ENCODE measurements at places on chromosomes 1 and 21.

- DNase-seq: no peak
Measured at GRCh38 chr21:36915696-36916245, 50.7 kb downstream of the HLCS start.

GRCh38 chr21:44392916-44393315, 39.5 kb downstream of the TRPM2 start:
- no peak for DNase-seq

GRCh38 chr1:56295949-56296929, 283.1 kb downstream of the PLPP3 start:
- no peak for DNase-seq

DNA sequence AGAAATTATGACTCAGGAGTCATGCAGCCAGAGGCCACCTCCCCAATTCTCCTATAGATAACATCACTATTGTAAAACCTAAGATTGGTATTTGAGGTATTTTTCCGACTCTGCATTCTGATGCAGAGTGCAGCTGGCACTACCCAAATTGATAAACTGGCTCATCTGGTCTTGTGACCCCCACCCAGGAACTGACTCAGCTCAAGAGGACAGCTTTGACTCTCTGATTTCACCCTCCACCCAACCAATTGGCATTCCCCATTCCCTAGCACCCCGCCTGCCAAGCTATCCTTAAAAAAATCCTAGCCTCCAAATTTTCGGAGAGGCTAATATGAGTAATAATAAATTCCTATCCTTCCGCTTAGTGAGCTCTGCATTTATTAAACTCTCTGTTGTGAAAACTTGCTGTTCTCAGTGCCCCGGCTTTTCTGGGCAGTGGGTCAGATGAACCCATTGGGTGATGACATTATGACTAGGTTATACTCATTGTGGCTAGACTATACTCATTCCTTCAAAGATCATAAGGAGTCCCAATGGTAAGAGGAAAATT, 39.4 kb upstream of the EPS15 start:
- no peak for DNase-seq

DNA sequence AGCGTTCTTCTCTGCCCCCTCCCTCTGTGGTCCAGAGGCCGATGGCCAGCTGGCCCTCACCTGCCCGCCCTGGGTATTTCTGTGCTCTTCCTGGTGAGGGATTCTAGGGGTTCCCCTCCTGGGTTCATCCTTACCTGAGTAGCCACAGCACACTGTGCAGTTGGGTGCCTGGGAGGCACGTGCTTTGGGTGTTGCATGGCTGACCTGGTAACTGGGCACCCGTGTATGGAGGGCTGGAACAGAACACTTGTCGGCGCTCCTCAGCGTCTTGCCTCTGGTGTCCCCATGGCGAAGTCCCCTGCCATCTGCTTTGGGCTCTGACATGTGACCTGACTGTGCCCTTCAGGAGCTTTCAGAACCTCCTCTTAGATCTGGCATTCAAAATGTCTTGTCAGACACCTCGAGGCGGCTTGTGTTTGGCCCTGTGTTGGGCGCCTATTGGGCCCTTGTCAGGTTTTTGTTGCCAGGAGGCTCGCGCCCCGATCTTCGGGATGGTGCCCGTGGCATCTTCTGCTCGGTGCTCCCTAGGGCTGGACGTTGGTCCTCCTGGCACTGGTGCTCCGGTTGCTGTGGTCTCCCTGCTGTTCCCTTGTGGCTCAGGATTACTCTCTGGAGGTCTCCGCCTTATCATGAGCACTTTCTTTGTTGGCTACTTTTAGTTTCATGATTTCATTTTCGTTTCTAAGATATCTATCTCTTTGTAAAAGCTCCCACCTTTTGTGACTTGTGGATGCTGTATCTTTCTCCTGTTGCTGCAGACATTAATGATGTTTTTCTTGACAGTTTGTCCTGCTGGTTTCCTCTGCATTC, 28.5 kb downstream of the SKI start:
- no peak for DNase-seq

DNA sequence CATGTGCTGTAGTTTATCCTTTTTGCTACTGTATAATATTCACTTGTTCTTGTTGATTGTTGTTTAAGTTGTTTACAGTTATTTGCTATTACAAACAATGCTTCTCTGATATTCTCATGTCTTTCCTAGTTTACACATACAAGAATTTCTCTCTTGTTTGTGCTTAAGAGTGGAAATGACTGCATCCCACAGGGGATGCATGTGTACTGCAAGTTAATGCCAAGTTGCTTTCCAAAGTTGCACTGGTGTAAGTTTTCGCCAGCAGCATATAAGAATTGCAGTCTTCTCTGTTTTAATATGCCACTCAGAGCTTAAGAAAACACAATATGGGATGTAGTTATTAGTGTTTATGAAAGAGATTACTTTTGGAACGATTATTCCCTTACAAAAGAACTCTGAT, 97.7 kb downstream of the NEK7 start:
- DNase-seq: no peak

- DNase-seq: no peak
Measured at GRCh38 chr1:147171399-147172167, 687 bp downstream of the PRKAB2 start.

DNA sequence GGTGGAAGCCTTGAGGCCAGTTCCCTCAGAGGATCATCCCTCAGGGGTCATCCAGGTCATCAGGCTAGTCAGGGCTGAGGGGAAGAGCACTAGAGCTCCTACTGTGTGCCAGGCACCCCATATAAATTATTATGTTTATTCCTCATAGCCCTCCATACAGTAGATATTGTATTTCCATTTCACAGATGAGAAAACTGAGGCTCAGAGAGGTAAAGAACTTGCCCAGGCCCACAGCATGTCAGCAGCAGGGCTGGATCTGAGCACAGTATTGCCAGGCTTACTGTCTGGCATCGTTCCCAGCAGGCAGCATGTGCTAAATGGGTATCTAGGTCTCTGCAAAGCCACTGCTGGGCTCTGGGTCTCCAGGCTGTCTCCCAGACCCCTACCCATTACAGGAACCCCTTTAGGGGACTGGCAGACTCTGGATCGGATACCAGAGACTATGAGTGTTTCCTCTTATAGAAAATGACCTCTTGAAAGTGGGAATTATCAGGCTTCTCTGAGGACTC, 153.3 kb downstream of the PTPRU start:
- DNase-seq: no peak

- no peak for DNase-seq
Measured at GRCh38 chr1:184930645-184931044, 43.7 kb downstream of the NIBAN1 start.

GRCh38 chr1:147771226-147772125, 11.1 kb upstream of the GJA5 start:
- no peak for DNase-seq

GRCh38 chr1:200369131-200369530, 40.7 kb downstream of the ZNF281 start:
- DNase-seq: no peak

- DNase-seq: no peak
Measured at GRCh38 chr1:199982606-199983005, 44.9 kb upstream of the NR5A2 start.

GRCh38 chr1:110254604-110255391, 44.7 kb downstream of the KCNC4 start:
- DNase-seq: no peak

DNA sequence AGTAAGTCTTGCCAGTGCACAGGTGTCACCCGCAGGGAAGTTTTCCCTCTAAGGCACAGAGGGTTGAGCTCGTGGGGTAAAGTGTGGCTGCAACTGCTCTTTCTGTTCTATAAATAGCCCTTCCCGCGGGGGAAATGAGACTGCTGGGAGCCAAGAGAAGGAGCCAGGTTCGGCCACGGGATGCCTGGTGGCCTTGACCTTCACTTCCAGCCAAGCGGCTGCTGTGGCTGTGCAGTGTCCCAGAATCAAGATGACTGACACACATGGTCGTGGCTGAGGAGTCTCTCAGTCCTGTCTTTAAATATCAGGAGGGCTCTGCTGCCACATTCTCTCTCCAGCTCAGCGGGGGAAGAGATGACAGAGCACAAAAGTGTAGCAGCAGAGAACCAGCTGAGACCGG, 154.1 kb upstream of the VAMP3 start:
- no peak for DNase-seq

DNA sequence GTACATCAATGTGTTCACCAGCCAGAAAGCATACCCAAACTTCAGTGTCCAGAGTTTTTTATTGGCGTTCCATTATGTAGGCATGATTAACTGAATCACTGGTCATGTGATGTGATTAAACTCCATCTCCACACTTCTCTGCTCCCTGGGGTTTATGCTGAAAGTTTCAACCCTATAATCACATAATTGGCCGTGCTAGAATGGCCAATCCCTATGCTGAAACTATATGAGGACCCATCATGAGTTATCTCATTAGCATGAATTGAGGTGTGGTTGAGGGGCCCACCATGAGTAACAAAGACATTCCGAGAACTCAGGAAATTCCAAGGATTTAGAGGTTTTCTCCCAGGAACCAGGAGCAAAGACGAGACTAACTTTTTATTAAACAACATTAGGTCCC, 31.8 kb upstream of the FBXO28 start:
- no peak for DNase-seq

DNA sequence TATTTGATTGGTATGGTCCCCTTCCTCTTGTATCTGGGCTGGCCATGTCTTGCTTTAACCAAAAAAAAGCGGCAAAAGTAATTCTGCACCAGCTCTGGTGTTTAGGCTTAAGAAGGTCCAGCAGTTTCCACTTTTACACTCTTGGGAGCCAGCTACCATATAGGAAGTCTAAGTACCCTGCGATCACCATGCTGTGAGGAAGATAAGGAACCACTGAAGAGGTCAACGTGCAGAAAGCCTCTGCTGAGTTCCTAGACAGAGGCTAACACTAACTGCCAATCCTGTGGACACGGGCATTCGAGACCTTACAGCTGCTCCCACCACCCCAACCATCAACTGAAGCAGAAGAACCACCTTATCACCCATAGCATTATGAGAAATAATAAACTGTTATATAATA, 331.4 kb downstream of the VAV3 start:
- DNase-seq: no peak

All from activated CD4-positive, alpha-beta T cell treated with anti-CD3 and anti-CD28 coated beads, Interleukin-2, amount 50 U/mL, for 24 hours (primary cell).